NCI-H446 treated with DMSO at 0.1 percent for 48 hours (cell line): ENCODE measurements at places on chromosomes 2 and 18.

- no peak for DNase-seq
These were observed 156.7 kb downstream of the ZBTB7C start for GRCh38 chr18:48252525-48252924.

- DNase-seq: peak; percentile 97
These were observed at the start of the genes SEPTIN10 and SOWAHC for GRCh38 chr2:109613922-109614714. Gene SEPTIN10, minus strand, starts transcription at chr2:109613966. Its CDS starts 139 bp downstream, at chr2:109613827. Gene SOWAHC, plus strand, starts transcription at chr2:109614364. Its CDS starts 126 bp downstream, at chr2:109614490.

- no peak for DNase-seq
These were observed 381.0 kb downstream of the MTX2 start for GRCh38 chr2:176650104-176650837.

DNA sequence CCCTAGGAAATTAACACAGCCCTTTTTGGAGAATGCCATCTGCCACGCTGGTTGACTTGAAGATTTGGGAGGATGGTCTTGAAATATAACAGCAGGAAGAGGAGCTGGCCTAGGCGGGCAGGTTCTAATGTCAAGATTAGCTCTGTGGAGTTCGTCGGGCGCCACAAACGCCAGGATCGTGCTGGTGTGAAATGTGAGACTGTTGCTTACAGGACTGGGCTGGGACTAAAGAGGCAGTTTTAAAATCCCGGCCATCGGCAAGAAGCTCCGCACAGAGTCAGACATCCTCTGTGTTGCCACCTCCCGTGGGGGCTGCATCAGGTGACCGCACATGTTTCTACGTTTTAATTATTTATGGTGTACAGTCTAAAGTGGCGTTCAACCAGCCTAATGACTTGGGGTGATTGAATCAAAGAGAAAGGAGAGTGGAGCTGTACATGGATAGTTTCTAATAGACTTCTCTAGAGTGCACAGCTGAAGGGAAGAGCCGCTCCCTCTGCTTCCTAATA lies 99.4 kb upstream of the BCL11A start:
- no peak for DNase-seq

DNA sequence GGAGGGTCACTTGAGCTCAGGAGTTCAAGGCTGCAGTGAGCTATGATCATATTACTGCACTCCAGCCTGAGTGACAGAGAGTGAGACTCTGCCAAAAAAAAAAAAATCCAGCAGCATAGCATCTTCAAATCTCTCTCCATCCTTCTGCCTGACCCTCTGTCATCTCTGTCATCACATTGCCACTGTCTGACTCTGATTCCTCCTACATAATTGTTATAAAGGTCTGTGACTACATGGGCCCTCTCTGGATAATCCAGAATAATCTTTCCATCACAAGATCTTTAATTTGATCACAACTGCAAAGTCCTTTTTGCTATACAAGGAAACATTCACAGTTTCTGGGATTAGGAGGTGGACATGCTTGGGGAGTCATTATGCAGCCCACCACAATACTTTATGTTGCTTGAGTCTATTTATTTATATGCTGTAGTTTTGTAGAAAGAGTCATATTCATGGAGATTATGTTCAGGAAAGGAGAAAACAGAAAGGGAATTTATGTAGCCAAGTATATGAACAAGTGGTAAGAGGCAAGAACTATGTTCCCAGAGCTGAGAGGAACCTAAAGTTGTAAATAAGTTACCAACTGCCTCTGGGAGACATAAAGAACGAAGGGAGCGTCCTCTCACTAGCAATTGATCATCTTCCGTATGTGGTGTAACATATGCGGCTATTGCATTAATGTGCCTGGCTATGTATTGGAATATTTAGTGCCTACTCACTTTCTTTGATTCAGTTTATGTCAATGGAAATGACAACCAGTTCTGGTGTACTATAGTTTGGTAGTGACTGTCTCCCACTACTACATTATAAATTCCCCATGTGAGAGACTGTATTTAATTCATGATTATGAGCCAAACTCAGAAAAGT lies 21.5 kb downstream of the RND3 start:
- no peak for DNase-seq

GRCh38 chr2:142710336-142710735 lies 167.1 kb upstream of the KYNU start:
- DNase-seq: no peak

DNA sequence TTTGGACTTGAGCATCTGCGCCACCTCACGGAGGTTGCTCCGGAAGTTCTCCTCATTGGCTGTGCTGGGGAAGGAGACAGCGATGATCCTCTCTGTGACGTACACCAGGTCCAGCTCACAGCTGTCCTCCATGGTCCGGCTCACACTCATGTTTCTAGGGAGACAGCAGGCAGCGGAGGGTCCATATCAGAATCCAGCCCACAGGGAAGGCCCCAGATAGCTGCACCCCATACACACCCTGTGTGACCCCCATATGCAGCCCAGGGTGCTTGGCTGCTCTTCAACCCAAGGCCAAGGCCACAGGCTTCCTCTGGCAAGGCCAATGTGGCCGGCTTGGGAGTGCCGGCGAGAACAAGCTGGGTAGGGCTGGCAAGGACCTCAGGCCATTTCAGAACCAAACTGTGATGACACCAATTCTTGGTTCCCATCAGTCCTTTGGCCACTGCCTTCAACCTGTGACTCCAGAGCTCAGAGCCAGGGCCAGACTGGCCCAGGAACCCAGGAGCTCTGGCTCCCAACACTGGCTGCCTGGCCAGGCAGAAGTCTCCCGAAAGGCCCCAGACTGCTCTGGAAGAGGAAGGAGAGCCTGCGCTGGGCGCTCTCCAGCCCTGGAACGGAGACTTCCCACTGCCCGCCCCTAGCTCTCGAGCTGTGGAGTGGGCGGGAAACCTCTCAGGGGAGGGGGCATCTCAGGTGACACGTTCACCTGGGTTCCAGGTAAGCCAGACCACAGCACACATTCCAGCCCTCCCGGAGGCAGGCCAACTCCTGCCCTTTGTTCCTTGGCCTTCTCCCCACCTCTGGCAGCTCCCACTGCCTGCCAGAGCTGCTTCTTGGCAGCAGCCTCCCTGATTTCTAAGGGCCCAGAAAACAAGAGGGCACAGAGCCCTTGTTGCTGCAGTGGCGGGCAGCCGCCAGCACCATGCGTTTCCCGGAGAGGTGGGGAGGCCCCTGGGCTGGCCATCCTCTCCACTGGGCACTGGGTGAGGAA lies 104.7 kb downstream of the TNS1 start:
- DNase-seq: no peak

DNA sequence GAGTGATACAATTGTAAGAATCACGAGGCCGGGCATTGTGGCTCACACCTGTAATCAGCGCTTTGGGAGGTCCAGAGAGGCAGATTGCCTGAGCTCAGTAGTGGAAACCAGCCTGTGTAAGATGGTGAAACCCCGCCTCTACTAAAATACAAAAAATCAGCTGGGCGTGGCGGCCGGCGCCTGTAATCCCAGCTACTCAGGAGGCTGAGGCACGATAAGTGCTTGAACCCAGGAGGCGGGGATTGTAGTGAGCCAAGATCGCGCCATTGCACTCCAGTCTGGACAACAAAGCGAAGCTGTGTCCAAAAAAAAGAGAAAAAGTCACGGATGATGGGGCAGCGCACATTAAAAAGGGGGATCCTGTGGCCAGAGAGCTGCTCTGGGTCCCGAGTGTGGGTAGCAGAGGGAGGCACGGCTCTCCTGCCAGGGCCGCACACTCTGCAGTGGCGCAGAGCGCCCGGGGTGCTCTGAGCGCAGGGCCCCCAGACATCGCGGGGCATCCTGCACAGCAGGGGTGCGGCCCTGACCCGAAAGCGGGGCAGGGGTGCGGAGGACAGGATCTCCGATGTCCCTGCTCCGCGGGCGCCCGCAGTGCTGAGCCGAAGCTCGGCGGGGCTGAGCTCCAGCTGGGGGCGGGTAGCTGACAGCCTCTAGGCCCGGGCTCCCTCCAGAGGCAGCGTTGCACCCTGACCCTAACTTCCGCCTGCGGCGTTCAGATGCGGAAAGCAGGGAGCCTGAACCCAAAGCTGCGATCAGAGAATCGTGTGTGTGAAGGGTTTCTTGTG lies 30.4 kb upstream of the RAB6D start:
- DNase-seq: no peak

GRCh38 chr2:220779931-220780330 lies 792.2 kb downstream of the EPHA4 start:
- peak; percentile 22 for DNase-seq

DNA sequence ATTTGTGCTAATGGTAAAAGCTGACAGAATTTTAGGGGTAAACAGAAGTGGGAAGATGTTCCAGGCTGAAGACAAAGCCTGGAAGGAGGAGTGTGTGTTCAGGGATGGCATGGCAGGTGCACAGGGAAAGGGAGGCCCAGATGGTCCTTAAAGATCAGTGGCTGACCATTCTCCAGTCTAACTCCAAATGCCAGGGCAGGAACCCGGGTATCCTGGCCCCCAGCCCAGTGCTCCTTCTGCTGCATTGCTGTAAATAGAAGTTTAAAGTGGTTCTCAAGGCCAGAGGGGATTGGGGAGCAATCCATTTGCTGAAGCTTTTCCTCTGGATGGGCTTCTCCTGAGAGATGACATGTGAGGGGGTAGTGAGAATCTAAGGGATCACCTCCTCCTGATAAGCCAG lies 158.6 kb downstream of the CTIF start:
- DNase-seq: peak; percentile 4

DNA sequence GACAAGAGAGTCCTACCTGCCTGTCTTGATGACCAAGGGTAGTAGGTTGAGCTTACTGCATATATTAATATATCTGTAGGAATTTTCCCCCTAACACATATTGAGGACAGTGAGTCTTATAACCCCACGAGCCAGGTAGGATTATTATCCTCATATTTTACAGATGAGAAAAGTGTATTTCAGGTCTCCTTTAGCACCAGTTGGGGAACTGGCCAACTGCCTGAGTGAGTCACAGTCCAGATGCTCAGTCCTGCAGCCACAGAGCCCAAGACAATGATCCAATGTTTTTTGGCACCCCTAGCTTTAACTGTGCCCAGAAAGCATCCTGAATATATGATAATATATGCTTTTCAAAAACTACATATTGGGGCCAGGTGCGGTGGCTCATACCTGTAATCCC lies 30.8 kb upstream of the GLS start:
- peak; percentile 93 for DNase-seq

DNA sequence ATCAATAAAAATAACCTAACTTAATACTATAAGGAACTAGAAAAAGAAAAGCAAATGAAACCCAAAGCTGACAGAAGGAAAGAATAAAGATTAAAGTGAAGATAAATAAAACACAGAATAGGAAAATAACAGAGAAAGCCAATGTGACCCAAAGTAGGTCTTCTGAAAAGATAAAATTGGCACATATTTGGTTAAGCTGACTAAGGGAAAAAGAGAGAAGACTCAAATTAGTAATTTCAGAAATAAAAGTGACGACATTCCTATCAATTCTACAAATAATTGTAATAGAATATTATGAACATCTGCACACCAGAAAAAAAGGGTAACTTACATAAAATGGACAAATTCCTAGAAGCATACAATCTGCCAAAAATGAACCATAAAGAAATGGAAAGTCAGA lies 30.2 kb downstream of the ROCK1 start:
- no peak for DNase-seq

- DNase-seq: no peak
These were observed 226.2 kb downstream of the SP3 start for GRCh38 chr2:173739006-173739405.

- no peak for DNase-seq
These were observed 9.3 kb upstream of the PSMD1 start for GRCh38 chr2:231047274-231047922.

DNA sequence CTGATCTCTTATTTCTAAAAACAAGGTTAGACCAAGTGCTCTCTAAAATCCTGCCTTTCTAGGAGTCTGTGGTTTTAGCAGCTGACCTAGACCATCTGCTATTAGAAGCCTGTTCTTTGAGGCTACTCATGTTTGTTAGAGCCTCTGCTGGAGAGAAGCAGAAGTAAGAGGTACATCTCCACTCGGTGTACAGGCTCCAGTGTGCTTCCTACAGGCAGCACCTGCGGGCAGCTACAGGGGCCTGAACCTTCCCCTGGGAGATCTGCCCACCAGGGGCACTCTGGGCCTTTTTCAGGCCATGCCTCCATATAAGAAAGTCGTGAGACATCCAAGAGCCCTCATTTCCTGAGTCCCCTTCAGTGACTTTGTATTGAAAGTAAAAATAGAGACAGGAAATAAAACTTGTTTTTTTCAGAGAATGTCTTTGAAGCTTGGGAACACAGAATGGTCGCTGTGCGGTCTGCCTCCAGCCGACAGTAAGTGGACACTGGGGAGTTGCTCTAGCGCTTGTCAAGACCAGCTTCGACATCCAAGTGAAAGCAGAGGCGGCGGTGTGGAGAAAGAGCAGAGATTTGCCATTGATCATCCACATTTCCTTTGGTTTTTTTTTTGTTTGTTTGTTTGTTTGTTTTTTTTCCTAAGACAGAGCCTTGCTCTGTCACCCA lies 31.7 kb downstream of the ONECUT2 start:
- DNase-seq: no peak

DNA sequence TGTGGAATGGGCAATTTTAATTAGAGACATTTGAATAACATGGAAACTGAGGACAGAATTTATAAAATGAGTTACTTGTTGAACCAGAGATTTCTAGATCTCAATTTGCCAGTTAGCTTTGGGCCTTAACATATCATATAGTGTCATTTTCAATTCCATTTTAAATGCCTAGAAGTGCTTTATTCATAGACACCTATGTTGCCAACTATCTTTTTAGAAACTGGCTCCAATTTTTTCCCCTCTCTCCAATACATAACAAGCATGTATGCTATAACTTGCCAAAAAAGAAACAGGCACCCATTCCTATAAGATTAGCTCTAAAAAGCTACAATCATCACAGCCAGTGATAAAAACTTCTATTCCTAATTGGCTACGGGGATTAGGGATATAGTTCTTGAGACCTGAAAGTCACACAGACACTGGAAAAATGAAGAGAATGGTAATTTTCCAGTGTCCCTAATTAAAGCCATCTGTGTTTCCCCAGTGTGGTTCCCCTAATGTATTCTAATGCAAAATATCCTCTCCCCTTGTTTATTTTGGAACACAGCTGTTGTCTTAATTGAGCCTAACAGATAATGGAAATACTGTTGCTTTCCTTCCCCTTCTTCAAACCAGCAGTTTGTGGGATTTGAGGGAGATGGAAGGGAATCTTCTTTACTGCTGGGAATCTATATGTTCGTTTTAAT lies 205.5 kb upstream of the FSHR start:
- DNase-seq: no peak

GRCh38 chr2:191051825-191052778 lies 38.1 kb upstream of the STAT1 start:
- peak; percentile 20 for DNase-seq

- no peak for DNase-seq
These were observed 94.2 kb downstream of the NEB start for GRCh38 chr2:151640087-151640486.
